Esophagus muscularis mucosa (tissue), 4 donors: ENCODE measurements at places on chromosomes 7 and 10. TPM values are rescaled to one million over a fixed set of nuclear protein-coding genes. Genes with fewer than 3 reads are reported as not detected.

Gene HABP2
- not detected for total RNA-seq

Gene ADCY1
- total RNA-seq, result 1.3 TPM

DNA sequence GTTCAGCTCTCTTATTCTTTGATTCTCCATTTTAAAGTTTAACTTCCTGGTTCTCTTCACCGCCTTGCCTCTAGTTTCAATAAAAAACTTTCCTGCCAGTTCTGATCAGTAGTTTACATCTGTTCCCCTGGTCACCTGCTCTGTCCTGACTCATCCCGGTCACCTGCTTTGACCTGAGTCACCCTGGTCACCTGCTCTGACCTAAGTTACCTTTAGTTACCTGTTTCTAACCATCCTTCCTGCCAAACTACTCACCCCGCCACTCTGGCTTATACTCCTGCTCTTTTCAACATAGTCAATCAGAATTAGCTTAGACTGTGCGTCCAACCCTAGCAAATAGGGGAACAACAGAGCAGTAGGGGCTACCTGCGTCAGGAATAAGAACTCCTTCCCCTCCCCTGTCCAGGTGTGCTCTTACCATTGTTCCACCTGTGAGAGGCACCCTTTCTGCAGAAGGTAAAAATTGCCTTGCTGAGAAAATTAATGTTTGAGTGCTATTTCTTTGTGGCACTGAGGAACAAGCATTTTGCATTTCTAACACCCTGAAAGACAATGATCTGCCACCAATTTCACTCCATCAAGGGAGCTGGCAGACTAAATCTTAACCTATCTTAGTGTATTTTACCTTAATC lies 263.6 kb downstream of the DOCK4 start:
- no peaks in the 10 kb centered on the region for H3K27me3 ChIP-seq
- no peak overlapping the region for H3K4me3 ChIP-seq
- no peak overlapping the region for H3K27ac ChIP-seq
- H3K4me1 ChIP-seq, result no peaks in the 10 kb centered on the region

GRCh38 chr10:99235658-99236626 lies at the start of gene HPSE2:
TSS of gene HPSE2 (minus strand) at chr10:99235852.
- H3K4me1 ChIP-seq, result peaks cover 67% of the 10 kb centered on the region
- H3K27ac ChIP-seq, result peak within 1 kb of the TSS; percentile 91
- DNase-seq, result no peak
- H3K27me3 ChIP-seq, result no peaks in the 10 kb centered on the region
- no peaks in the 10 kb centered on the region for H3K36me3 ChIP-seq
